ENCODE measurements at places on chromosomes 3 and 15. TPM values are rescaled to one million over a fixed set of nuclear protein-coding genes. Genes with fewer than 3 reads are reported as not detected.

DNA sequence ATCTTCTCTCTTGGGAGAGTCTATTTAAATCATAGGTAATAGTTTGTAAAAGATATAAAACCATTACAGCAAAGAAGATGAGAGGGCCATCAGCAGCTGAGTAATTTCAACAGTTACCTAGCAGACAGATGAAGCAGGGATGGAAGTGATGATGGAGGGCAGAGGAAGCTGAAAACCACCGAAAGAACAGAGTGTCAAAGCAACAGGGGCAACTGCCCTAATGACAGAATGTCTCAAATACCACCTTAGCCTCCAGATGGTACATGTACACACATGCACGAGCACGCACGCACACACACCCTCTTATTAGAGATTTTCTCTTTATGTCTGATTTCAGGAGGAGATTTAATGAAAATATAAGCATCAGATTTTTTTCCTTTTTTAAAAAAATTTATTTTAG is 64.5 kb downstream of the NEDD4 start:
- no peak overlapping the region for H3K27ac ChIP-seq
- peaks cover 2% of the 10 kb centered on the region for H3K36me3 ChIP-seq
- no peak overlapping the region for H3K4me3 ChIP-seq
- H3K27me3 ChIP-seq = no peaks in the 10 kb centered on the region
- no peak for DNase-seq

GRCh38 chr3:15805756-15806266 is 8.0 kb upstream of the ANKRD28 start:
- H3K4me3 ChIP-seq = no peak overlapping the region
- no peaks in the 10 kb centered on the region for H3K27me3 ChIP-seq
- H3K4me1 ChIP-seq = no peaks in the 10 kb centered on the region
- peak; percentile 13 for DNase-seq
- H3K36me3 ChIP-seq = no peaks in the 10 kb centered on the region

DNA sequence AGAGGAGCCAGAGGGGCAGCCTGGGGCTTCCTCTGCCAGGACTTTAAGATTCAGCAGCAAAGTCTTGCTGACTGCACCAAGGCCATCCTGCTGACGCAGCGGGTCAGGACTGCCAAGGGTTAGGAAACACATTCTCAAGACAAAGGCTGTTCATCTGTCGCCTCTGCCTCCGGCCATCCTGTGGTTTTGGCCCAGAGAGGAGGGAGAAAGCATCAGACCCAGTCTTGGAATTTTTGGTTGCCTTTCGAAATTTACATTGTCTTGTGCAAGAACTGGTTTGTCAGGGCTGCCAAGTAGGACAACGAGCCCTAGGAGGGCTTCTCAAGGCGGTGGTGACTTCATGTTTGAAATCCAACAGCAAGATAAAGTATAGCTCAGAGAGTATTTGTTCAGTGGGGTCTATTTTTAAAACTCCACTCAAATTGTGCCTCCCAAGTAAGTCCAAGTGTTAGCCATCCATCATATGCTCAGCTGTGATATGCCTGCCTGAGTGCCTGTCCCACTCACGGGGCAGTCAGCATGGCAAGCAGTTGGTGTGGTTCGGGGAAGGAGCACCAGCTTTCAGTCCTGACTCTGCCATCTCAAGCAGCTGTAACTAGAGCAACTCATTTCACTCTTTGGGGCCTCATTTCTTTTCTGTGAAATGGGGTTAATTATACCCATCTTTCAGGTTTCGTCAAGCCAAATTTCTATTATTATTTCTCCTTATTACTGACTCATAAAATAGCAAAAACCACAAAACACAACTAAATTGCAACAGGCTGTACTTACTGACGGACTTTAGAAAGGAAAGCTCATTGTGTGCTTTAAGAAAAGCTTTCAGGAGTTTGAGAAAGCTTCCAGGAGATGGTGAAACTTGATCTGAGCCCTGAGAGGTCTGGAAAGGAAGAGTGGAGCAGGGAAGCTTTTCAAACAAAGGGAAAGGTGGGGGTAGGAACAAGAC is 42.4 kb upstream of the RHO start:
- H3K4me1 ChIP-seq = peaks cover 2% of the 10 kb centered on the region
- no peak for DNase-seq
- H3K27me3 ChIP-seq = no peaks in the 10 kb centered on the region
- H3K36me3 ChIP-seq = peaks cover 42% of the 10 kb centered on the region

DNA sequence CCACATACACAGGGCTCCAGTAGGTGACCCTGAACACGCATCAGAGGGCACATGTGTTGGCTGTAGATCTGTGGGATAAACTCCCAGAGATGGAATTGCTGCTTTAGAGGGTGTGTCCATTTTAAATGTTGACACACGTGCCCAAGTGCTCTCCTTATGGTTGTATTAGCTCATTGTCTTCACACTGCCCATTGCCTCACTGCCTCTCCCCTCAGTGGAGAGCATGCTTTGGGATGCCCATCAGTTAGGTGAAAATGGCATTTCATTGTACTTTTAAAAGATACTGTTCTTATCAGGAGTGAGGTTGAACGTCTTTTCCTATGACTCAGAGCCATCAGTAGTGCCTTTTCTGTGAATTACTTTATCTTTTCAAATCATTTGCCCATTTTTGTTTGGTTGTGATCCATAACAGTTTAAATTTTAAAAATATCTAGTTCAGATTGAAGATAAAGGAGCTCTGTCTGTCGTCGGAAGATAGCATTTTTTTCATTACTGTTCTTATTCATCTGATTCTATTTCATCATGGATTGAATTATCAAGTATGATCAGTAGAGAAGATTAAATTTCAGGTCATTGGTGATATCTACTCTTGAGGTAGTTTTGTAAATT is 120.7 kb downstream of the CHDH start:
- H3K36me3 ChIP-seq = peaks cover 59% of the 10 kb centered on the region
- no peaks in the 10 kb centered on the region for H3K27me3 ChIP-seq
- no peak overlapping the region for H3K27ac ChIP-seq
- no peak for DNase-seq
- H3K4me1 ChIP-seq = peaks cover 8% of the 10 kb centered on the region

DNA sequence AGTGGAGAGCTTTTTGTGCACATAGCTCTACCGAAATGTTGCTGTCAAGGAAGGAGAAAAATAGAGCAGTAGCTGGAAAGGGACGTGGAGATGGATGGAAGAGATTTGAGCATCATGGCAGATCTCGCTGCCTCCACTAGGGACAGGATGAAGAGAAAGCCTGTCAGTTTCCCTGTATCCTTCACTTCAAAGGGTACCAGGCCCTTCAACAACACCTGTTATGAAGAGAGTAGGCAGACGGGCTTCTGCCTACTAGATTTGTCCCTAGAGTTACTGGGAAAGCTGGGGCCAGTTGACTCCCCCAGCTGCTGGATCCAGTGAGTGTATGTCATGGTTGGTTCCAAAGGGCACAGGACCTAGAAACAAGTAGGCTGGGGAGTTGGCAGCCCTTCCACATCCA is 150.8 kb downstream of the TLE3 start:
- DNase-seq = no peak
- H3K4me1 ChIP-seq = no peaks in the 10 kb centered on the region
- no peaks in the 10 kb centered on the region for H3K36me3 ChIP-seq
- H3K27ac ChIP-seq = no peak overlapping the region
- peaks cover 6% of the 10 kb centered on the region for H3K27me3 ChIP-seq
- H3K4me3 ChIP-seq = no peak overlapping the region

DNA sequence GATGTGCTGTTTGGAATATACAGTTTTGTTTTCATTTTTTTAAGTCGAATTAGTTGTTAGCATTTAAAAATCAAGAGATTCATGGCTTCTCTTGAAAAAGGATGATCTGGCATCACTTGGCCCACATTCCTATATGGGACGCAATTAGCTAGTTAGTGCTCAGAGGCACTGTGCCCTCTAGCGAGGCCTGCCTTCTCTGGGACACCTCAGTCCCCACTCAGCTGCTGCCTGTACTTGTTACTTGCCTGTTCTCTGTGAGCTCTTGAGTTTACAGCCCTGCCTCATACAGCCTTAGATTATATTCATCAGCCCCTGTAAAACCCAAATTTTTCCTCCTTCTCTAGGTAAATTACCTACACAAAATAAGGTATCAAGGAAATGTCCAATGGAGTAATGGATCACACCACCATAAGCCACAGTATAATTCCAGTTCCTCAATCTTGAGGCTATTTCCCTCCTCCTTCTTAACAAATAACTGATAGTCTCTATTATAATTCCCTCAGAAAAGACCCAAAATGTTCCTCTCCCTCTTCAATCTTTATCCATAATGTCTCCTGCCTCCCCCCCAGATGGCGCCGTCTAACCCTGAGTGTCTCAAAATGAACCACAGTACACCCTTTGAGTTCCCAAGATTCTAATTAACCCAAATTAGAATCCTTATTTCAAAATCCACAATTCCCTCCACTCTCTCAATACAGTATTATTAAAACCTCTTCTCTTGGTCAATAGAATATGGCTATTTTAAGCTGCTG is 2.7 kb downstream of the ZMAT3 start:
- H3K27me3 ChIP-seq = no peaks in the 10 kb centered on the region
- no peak for DNase-seq
- no peaks in the 10 kb centered on the region for H3K4me1 ChIP-seq

GRCh38 chr3:27629366-27629765 is 92.8 kb downstream of the EOMES start:
- no peaks in the 10 kb centered on the region for H3K36me3 ChIP-seq
- DNase-seq = no peak
- peaks cover 8% of the 10 kb centered on the region for H3K4me1 ChIP-seq
- H3K4me3 ChIP-seq = no peak overlapping the region

PARP15 gene
- 1.5 TPM for polyA plus RNA-seq

AMT gene
- 42.3 TPM for polyA plus RNA-seq

FAM107A gene
- 1.3 TPM for polyA plus RNA-seq

PSTPIP1 gene
- 3.1 TPM for polyA plus RNA-seq

BRK1 gene
- 172 TPM for polyA plus RNA-seq

SCAMP5 gene
- 31.6 TPM for polyA plus RNA-seq

Measured in large intestine (tissue), 12 donors.